H9 (cell line): ENCODE measurements at places on chromosomes 7 and 10.

- no peak for DNase-seq
Measured at GRCh38 chr10:104498347-104499081, 142.6 kb upstream of the SORCS3 start.

DNA sequence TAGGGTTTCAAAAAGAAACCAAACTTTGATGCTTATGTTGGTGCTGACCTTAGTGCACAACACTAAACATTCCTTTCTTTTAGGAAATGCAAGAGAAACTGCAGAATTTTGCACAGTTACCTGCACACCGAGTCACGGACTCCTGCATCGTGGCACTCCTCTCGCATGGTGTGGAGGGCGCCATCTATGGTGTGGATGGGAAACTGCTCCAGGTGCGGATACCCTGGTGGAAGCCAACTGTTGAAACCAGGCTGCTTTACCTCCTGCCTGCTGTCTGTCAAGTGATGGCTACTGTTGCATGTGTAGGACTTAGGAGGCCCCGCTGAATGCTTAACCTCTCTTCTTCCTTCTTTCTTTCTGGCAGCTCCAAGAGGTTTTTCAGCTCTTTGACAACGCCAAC lies 11.7 kb downstream of the CASP2 start:
- DNase-seq, result peak; percentile 57

GRCh38 chr7:134302120-134302519 lies 14.6 kb downstream of the SLC35B4 start:
- DNase-seq, result no peak

- DNase-seq, result no peak
Measured at GRCh38 chr7:98085674-98086073, 21.0 kb upstream of the LMTK2 start.

DNA sequence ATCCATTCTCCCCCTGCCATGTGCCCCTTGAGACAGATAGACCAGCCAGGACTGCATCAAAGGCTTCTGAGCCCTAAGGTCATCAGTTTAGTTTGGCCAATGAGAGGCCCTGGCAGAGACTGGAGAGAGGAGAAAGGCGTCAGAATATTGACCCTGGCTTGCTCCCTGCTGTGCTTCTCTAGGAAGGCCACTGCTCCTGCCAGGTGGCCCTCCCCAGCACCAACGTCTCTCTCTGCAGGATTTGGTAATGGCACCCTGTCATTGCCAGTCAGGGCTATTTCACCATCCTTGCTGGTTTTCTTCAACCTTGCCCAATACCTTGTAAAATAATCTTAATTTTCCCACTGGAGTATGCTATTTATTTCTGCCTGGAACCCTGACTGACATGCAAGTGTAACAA lies 38.8 kb upstream of the ZRANB1 start:
- no peak for DNase-seq

DNA sequence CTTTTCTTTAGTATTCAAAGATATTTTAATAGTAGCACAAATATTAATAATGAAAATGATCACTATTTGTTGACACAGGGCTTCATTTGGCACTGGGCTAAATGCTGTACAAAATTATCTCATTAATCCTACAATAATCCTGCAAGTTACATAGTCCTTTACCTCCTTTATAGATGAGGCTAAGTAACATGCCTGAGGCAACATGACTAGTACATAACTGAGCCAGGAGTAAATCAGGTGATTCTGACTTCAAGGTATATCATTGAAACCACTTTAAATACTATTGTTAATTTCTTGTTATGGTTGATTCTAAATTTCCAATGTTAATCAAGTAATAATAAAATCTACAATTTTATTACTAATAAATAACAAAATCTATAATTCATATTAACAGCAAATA lies 39.8 kb downstream of the SEM1 start:
- no peak for DNase-seq

- DNase-seq, result no peak
Measured at GRCh38 chr10:127944256-127944655, 37.4 kb downstream of the PTPRE start.

- DNase-seq, result no peak
Measured at GRCh38 chr10:74213571-74214162, 62.6 kb downstream of the ADK start.

DNA sequence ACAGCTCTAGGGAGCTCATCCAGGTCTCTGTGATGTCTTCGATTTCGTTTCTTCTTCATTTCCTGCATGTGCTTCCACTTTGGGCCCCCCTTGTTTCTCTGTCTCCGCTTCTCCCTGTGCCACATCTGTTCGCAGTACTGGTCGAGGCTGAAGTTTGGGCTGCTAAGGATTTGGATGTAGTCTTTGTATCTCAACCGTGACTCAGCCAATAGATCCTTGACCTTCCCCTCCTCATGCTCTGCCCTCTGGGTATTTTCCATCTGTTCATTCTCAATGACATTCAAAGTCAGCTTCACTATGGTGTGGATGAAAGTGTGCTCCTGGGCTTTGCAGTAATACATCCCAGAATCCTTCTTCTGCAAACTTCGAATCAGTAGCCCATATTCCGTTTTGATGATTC lies 187.4 kb downstream of the SEMA3D start:
- no peak for DNase-seq

GRCh38 chr10:15229268-15229667 lies 60.8 kb upstream of the NMT2 start:
- no peak for DNase-seq

- no peak for DNase-seq
Measured at GRCh38 chr7:24821045-24821753, 63.9 kb upstream of the GSDME start.

- peak; percentile 24 for DNase-seq
Measured at GRCh38 chr7:2478399-2478785, 2.2 kb upstream of the GRIFIN start.

- peak; percentile 63 for DNase-seq
Measured at GRCh38 chr10:103921750-103922195, 3.8 kb upstream of the STN1 start.
